ENCODE measurements at places on chromosomes 3 and 15. TPM values are rescaled to one million over a fixed set of nuclear protein-coding genes. Genes with fewer than 3 reads are reported as not detected.
A peak's percentile ranks its signal among the peaks of the same experiment; 100 is the strongest.

DNA sequence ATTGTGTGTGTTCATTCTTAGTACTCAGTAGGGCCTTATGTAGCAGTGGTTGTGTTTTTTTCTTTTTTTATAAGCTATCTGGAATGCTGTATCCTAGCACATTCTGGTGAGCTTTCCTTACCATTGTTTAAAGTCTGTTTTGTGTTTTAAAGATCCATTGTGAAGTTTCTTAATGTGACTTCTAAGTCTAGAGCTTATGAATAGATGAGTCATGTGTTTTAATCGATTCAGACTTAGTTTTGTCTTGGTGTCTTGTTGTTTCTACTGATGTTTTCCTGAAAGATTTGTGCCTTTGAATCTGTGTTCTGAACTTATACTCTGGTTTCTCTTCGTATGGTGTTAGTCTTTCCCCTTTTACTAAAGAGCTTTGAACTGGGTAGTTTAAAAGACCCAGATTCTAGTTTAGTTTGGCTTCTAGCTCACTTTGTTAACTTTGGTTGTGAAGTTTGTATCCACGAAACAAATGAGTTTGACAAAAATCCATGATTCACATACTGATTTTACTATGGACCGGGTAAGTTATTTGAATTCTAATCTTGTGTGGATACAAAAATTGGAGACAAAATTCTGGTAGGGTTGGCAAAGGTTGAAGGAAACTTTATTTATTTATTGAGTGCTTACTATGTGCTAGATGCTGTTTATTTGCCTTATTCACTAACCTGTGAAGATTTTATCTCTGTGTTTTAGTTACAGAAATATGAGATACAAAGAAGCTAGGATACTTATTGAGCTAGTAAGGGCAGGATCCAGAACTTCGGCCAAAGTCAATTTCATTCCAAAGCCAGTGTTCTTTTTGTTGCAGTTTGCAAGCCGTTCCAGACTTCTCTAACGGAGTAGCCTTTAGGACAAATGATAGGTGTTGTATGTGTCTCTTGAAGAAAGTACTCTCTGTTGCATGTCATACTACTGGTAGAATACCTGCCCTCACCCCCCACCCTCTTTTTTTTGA lies 24.8 kb downstream of the AKAP13 start:
- DNase-seq = no peak

DNA sequence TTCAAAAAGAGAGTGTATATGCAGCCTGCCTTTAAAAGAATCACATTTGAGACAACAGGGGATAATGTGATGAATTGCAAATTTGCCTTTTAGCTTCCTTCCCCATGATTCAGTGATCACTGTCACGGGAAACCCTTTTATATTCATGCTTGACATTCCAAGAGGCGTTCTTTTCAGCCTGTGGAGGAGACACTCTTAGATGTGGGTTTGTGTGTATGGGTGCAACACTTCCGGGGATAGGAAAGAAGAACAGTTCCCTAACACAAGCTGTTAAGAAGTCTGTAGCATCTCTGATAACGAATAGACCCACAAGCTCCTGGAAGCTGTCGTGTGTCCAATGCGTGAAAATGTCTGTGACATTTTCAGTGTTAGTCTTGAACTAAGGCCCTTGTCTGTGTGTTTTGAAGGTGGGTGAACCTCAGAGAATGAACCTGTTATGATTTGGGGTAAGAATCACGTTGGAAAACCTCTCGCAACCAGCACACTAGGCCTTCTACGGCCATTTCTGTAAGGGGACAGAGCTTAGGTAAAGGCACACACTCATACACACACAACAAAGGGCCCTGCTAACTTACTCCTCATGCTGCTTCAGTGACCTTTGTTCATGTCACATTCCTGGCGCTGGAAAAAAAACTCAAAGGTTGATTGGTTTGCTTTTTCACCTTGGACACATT lies 229.2 kb upstream of the ST8SIA2 start:
- DNase-seq = no peak

DNA sequence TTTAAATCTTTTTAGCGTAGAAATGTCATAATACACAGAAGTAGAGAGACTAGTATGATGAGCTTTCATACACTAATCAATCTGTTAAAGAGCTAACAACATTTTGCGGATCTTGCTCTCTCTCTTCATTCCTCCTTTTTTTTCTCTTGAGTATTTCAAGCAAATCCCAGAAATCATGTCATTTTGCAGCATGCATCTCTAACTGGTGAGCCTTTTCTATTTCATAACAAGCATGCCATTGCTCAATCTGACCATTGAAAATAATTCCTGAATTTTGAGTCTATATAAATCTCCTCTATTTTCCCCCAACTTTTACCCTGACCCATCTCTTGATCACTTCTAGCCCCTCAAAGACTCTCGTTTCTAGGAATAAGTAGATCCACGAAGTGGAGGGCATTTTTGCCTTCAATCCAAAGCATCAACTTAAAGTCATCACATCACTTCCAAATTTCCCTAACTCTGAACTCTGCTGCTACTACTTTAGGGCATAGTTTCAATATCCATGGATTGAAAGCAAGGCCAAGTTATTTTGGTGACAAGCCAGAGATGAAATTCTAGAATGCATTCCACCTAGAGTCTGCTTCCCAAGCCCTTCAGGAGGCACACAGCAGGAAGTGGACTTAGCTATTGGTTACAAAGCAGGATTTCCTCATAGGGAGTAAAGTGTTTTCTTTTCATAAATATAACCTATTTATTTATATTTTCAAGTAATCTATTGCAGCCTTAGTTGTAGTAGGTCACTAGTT lies 253.5 kb upstream of the ZPLD1 start:
- DNase-seq = no peak

DNA sequence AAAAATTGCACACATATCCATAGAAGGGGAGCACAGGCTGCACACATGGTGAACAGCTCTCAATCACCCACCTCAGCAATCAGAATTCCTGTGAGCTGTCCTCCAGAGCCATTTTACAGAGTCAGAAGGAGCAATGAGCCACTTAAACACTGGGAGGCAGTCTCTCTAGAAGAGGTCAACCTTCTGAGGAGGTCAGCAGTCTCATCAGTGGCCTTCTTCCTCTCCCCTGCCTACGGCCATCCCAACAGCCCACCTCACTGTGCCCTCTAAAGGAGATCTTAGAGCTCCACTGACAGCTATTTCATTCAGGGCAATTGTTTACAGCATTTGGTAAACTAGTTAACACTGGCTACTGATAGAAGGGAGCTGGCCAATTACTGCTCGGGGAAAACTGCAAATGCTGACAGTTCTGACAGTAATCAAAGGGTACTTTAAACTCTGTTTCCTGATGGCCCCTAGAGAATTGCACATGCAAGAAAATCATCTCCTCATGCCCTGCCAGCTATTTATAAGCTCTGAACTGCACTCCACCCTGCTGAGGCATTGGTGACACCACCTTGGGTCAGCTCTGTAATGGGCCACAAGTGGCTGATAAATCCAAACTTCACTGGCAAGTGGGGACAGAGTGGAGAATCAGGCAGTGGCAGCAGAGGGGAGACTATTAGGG lies 42.1 kb upstream of the TSPAN3 start:
- DNase-seq = no peak

- no peak for DNase-seq
Observed at GRCh38 chr3:126103121-126104027, 19.4 kb upstream of the SLC41A3 start.

DNA sequence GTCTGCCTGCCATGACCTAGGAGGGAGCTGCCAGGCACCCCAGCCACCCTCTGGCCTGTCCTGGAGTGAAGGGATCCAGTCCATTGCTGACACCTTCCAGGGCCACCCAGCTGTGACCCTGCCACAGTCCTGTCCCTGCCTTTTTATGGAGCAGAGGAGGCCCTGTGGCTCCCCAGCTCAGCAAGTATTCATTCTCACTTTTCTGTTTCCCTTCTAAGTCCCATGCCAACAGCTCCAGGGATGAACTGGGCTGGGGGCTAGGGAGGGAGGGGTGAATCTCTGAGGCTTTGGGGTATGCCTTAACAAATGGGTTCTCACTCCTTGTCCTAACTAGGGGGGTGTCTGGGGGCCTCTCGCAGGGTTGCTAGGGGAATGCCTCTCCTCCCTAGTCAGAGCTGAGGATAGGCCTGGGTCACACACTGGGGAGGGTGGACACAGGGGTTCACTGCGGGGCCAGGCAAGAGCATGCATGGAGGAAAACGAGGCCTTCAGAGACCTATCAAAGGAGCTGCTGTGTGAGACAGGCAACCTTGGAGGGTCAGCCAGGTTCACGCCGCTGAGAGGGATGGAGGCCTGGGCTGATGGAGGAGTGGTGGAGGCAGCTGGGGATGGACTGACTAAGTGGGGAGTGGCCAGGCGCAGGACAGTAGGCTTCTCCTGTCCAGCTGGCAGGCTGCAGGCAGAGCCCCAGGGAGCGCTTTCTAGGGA lies 31.8 kb downstream of the EPHB3 start:
- DNase-seq = no peak

DNA sequence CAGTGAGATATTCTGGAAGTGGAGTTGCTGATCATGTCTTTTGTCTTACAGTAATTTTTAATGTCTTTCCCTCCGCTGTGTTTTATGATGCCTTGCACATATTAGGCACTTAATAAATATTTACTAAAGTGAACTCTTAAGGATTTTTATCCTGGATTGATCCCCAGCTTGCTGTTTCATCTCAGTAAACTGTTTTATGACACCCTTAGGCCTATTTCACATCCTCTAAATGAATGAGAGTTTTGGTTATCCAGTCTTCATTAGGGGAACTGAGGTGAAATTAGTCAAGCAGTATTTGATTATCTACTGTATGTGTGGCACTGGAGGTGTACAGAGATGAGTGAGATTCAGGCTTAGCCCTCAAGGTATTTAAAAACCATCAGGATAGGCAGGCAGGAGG lies 19.8 kb downstream of the CHCHD6 start:
- DNase-seq = no peak

- no peak for DNase-seq
Observed at GRCh38 chr3:113629584-113630421, 66.6 kb downstream of the USF3 start.

GRCh38 chr3:178203650-178204049 lies 332.6 kb upstream of the KCNMB2 start:
- no peak for DNase-seq

DNA sequence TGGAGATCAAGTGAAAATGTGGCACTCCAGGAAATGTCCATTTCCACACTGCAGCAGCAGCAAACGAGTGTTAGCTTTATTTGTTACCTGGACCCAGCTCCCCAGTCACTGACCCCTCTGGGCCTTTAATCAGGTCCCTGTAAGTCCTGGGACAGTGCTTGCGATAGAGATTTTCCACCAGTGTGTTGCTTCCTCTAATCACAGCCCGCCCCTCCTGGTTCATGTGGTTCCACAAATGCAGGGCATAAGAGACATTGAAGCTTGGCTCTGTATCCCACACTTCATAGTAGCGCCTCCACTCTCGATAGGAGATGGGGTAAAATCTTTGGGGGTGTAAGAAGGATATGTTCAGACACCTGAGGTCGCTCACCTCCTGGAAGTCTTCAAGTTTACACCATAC lies 8.0 kb downstream of the A4GNT start:
- no peak for DNase-seq

GRCh38 chr15:67690936-67691335 lies 134.4 kb upstream of the SKOR1 start:
- no peak for DNase-seq

DNA sequence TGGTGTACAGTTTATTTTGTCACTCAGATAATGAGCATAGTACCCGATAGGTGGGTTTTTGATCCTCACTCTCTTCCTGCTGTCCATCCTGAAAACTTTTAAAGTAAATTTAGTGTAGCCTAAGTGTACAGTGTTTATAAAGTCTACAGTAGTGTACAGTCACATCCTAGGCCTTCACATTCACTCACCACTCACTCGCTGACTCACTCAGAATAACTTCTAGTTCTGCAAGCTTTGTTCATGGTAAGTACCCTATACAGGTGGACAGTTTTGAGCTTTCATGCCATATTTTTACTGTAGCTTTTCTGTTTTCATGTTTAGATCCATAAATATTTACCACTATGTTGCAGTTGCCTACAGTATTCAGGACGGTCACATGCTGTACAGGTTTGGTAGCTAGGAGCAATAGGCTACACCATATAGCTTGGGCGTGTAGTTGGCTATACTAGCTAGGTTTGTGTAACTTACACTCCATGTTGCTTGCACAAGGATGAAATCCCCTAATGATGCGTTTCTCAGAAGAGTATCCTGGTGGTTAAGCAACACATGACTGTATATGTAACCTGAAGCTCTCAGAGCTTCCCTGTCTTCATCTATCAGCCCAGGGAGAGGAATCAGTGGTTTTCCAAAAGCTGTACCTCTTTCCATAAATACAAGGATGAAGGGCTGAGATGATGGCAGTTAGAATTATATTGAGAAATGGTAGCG lies 87.6 kb upstream of the SLC25A26 start:
- peak; percentile 54 for DNase-seq

DNA sequence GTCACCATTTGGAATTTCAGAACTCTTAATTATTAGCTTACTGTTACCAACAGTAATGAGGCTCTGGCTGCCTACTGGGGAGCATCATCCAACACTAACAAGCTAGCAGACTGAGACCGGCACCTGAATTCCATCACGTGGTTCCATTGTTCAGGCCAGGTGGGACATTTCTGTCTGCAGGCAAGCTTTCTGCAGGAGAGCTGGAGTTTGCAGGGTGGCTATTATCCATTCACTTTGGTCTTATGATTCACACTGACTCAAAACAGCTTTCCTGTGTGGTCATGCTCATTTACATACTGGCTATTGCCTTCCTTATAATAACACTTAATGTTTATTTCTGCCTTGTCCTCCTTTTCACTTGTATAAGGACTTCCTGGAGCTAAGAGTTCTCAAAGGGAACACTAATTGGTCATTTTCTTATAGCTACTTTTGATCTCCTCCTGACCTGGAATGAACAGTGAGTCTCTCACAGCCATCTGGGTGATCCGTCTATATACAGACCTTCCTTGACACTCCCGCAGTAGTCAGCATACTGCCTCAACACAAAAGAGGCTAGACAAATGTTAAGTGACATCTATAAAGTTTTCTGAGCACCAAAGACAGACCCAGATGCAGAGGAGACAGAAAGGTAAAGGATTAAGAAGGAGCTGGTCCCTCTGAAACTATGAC lies 695.4 kb downstream of the FHIT start:
- DNase-seq = no peak

DNA sequence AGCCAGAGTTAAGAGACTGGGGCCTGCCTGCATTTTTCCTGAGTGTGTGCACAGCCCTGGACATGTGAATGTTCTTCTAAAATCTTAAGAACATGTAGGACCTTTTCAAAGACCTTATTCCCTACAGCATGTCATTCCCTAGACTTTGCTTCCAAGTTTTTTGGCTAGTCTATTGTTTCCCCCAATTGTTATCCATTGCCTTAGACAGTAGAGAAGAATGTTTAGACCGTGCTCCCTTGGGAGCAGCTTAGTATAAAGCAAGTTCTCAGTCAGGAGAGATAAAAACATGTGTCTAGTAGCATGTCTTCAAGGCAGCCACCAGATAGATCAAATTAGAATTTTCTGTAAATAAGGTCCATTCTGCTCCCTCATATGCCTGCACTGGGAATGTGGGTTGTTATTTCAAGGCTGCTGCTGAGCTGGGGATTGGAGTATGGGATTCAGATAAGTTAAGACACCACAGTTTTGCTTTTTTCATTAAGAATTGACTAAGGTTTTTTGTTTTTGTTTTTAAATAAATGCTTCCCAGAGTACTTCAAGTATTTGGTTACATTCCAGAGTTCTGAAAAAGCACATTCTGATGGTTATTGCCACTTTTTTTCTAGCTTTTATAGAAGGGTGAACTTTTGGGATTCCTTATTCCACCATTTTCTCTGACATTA lies 246.7 kb downstream of the RORA start:
- no peak for DNase-seq

The GOLGA8S gene
- total RNA-seq = 0.06 TPM

The SEMA5B gene
- total RNA-seq = not detected

The SH3GL3 gene
- not detected for total RNA-seq

The DISP2 gene
- 3.9 TPM for total RNA-seq

The RPL32 gene
- 1,357 TPM for total RNA-seq

The DAZL gene
- total RNA-seq = not detected

The BNIP2 gene
- total RNA-seq = 142 TPM

Measured in glomerular endothelial cell (primary cell).